LNCaP clone FGC (cell line): ENCODE measurements at places on chromosomes 5 and 9.

DNA sequence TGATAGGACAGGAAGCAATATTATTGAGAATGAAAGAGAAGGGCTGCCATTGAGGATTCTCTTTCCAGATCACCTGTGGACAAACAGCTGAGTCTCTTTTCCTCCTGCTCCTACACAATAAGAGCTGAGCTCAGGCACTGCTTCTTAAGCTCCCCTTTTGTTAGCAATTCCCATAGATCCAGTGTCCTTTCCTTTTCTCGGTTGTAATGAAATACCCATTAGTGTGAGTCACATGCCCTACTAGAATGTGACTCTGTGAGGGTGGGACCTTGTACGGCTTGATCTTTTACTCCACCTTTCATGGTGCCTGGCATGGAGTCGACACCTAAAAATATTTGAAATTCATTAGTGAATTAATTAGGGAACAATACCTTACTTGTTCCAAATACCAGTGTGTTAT is 269.2 kb downstream of the NR3C1 start:
- DNase-seq, result no peak

- no peak for DNase-seq
These were observed 61.9 kb downstream of the IRX1 start for GRCh38 chr5:3657364-3658022.

- DNase-seq, result no peak
These were observed 990.4 kb upstream of the ACO1 start for GRCh38 chr9:31394015-31394473.

DNA sequence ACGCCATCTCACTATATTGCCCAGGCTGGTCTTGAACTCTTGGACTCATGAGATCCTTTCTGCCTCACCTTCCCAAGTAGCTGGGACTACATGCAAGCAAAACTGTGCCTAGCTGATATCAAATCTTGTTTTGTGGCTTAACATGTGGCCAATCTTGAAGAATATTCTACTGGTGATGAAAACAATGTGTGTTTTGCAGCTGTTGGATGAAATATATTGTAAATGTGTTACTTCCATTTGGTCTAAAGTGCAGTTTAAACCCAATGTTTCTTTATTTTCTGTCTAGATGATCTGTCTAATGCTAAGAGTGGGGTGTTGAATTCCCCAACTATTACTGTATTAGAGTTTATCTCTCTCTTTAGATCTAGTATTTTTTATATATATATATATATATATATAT is 73.1 kb downstream of the RNF130 start:
- DNase-seq, result no peak

DNA sequence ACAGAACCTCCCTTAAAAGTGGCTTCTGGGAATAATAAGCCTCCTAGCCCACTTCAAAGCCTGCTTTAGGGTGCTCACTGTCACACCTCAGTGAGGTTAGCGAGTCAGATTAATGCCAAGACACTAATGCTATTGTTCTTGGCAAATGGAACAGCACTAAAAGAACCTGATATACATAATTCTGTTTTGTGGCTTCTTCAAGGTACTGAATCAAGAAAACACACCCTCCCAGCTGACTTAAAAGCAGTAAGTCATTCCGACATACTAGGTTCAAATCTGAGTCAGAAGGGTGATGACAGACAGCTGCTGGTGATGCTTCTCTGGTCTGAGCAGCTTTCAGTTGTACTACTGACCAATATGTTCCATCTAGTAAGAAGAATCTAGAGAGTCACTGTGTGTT is 121.6 kb downstream of the OXCT1 start:
- DNase-seq, result no peak

DNA sequence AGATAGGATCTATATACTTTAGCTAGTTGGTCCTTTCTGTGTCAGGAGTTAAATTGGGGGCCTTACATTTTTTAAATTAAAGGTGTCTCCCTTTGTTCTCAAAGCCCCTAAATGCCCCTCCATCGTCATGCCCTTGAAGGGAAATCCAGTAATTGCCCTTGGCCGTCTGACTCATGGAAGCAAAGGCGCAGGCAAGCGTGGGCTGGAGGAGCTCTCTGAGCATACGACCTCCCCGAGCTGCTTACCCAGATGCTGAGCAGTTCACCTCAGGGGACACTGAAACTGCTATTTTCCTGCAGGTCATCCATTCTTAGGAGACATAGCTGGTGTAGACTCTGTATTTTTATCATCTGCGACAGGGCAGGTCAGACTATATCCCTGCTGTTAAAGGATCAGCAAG is 23.0 kb downstream of the PCSK1 start:
- no peak for DNase-seq

- no peak for DNase-seq
These were observed 28.8 kb downstream of the SMARCA2 start for GRCh38 chr9:2043881-2044462.

- no peak for DNase-seq
These were observed 291.2 kb downstream of the CWC27 start for GRCh38 chr5:65059681-65060598.

GRCh38 chr5:89303033-89303480 is 420.1 kb upstream of the MEF2C start:
- no peak for DNase-seq

- no peak for DNase-seq
These were observed 274.0 kb upstream of the DAPK1 start for GRCh38 chr9:87223392-87224246.
